A549 treated with Mapracorat at 1 μM for 4 hours (cell line): ENCODE measurements at places on chromosomes 1 and 21. TPM values are rescaled to one million over a fixed set of nuclear protein-coding genes. Genes with fewer than 3 reads are reported as not detected.

The IFI6 gene
- 9.0 to 13.8 TPM (median 12.1 TPM) in 5 replicates for total RNA-seq

The BEND5 gene
- not detected in 5 replicates for total RNA-seq

The PLA2G2A gene
- not detected in 5 replicates for total RNA-seq

The E2F2 gene
- total RNA-seq: 2.2 to 3.2 TPM (median 2.7 TPM) in 5 replicates

The MIXL1 gene
- total RNA-seq: 0.23 TPM in 1 of 5 replicates, not detected in the others

The CELA3B gene
- not detected in 5 replicates for total RNA-seq

The NPPB gene
- total RNA-seq: 0.22 TPM in 1 of 5 replicates, not detected in the others
